ENCODE measurements at places on chromosomes 3 and 15.

DNA sequence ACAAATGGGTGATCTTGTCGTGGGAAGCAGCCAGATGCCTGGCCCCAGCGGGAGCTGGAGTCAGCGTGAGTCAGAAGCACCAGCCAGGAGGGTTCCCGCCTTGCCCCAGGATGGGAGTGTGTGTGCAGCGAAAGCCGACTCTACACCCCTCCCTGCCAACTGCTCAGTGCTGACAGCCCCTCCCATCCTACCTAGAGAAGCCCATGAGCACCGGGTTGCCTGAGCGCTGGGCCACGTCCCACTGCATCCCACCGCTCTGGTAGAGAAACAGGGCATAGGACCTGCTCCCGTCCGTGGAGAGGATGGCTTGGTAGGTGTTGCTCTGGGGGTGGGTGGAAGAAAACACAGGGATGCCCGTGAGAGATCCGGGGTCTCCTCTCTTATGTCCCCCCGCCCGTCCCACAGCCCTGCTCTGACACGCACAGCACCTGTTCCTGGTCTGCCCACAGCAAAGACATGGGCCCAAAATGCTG lies 42.9 kb downstream of the MUC4 start:
- DNase-seq, result no peak

DNA sequence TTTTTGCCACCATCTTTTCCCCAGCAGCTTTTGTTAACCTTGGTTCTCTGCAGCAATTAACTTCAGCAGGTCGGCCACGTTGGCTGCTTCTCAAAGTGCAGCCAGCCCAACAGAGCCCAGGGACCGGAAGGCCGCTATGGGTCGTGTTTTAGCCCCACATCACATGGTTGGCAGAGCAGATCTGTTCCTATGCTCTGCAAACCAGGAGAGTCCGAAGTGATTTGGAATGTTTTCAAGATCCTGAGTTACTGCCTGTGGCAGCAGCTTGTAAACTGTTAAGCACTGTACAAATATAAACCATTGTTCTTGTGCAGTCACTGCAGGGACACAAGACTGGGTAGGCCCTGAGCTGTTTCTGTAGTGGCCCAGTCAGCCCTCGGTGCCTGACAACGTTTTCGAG lies 69.6 kb upstream of the MYZAP start:
- no peak for DNase-seq

- DNase-seq, result no peak
Measured at GRCh38 chr3:69058180-69058946, 6.2 kb upstream of the TMF1 start.

- no peak for DNase-seq
Measured at GRCh38 chr3:89908711-89909213, 801.3 kb downstream of the EPHA3 start.

DNA sequence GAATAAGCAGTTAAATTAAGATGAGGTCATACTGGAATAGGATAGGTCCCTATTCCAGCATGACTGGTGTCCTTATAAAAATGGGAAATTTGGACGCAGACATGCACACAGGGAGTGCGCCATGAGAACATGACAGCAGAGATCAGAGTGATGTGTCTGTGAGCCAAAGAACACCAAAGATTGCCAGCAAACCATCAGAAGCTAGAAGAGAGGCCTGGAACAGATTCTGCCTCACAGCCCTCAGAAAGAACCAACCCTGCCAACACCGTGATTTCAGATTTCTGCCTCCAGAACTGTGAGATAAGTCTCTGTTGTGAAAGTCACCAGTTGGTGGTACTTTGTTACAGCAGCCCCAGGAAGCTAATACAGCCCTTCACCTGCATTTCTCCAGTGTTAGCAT lies 34.7 kb downstream of the EPHB1 start:
- DNase-seq, result no peak

- DNase-seq, result no peak
Measured at GRCh38 chr3:57967590-57967989, 40.6 kb upstream of the FLNB start.

DNA sequence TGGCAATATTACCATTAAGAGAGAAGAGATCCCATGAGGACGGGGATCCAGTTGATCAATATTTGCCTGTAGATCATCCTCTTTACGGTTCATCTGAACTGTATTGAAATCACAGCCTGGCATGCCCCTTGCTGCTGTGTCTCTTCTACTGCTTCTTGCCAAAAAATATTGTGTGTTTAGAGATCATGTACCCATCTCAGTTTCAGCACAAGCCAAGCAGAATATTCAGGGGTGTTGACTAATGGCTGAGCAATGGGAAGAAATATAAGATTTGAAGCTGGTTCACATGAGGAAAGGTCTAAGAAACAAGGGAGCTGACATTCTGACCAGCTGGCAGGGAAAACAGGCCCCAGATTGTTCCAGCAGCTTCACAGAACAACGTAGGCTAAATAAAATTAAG lies 21.3 kb downstream of the ATP13A5 start:
- DNase-seq, result no peak

DNA sequence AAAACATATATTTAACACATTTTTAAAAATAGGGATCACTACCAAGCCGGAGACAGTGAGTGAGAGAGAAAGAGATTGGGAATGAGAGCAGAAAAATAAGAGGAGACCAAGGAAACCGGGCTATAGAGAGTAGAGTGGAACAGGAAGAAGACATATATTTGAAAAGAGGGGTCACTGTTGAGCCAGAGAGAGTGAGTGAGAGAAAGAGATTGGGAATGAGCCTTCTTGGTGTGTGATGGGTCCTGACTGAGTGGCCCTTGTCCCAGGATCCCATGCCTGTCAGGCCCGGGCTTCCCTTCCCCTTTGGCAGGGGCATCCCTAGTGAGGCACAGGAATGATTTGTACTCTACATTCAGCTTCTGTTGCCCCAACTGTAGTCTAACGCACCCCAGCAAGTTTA lies 646.6 kb downstream of the NTRK3 start:
- no peak for DNase-seq

DNA sequence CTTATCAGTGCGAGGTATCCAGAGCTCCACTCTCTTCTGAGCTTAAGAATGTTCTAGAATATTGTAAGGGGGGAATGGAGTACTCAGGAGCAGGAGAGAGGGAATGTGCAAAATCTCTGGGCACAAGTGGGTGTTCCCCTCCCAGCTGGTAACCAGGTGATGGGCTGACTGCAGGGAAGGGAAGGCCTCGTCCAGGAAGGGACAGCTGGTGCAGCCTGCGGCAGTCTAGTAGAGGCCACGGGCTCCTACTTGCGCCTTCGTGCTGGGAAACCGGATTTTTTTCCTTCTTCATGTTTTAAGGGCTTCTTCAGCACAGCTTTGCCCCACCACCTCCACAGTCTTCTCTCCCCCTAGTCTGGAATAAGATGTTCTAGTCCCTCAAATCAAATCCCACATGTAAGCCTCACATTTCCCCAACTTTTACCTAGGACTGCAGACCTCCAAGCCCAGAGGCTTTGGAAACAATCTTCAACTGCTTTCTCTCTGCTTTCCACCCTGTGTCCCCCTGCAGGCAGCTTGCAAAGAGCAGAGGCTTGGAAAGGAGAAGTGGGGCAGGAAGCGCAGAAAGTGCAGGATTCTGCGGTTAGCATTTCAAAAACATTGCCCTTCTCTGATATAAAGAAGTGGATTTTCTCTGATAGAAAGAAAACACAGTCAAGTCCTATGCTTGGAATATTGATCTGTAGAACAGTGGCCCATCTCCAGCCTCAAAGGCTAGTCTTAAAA lies 11.9 kb upstream of the CGNL1 start:
- no peak for DNase-seq

GRCh38 chr3:41933154-41933676 lies 28.7 kb downstream of the ULK4 start:
- DNase-seq, result peak; percentile 62

- no peak for DNase-seq
Measured at GRCh38 chr15:58932710-58933280, 684 bp downstream of the SLTM start.

DNA sequence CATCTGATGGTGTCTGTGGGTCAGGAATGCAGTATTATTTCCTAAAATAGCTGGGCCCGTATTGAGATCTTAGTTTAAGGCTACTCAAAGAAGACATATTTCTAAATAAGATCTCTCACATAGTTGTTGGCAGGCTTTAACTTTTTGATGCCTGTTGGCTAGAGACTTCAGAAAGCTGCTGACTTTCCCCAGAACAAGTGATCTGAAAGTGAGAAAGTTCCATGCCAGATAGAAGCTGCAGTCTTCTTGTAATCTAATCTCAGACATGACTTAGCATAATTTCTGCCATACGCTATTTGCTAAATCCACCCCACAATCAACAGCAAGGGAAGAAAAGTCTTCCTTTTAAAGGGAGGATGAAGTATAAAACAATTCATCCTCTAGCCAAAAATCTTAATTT lies 867.1 kb downstream of the IGSF11 start:
- no peak for DNase-seq

- DNase-seq, result no peak
Measured at GRCh38 chr3:121648219-121648958, 12.3 kb downstream of the HCLS1 start.

DNA sequence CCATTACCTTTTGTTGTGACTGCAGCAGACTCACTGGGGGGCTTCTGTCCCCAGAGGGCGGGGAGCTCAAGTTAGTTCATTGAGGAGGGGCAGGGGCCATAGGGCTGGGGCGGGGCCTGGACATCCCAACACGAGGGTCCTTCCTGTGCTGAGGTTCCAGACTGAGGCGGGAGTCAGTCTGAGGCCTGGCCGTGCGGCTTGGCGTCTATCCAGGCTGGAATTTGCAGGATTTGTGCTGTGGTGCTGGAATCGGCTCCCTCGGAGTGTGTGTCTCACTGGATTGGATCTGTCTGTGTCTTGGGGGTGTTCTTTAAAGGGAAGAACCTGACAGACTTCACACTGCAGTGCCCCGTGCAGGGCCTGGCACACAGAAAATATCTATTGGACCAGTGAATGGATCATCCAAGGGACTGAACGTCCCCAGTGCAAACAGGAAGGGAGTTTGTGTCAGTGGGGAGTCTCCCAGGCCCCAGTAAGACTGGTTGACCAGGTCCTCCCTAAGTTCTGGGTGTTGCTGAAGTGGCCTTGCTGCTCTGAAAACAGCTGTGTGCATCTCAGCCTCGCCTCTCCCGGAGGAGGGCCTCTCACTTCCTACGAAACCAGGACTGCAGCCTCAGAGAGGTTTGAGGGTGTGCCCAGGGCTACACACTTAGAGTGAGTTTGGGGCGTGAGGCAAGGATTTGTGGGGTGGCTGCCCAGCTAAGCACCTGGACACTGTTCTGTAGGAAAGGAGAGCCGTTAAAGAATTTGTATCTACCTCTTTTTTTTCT lies 26.1 kb downstream of the GOLGA6L2 start:
- no peak for DNase-seq

DNA sequence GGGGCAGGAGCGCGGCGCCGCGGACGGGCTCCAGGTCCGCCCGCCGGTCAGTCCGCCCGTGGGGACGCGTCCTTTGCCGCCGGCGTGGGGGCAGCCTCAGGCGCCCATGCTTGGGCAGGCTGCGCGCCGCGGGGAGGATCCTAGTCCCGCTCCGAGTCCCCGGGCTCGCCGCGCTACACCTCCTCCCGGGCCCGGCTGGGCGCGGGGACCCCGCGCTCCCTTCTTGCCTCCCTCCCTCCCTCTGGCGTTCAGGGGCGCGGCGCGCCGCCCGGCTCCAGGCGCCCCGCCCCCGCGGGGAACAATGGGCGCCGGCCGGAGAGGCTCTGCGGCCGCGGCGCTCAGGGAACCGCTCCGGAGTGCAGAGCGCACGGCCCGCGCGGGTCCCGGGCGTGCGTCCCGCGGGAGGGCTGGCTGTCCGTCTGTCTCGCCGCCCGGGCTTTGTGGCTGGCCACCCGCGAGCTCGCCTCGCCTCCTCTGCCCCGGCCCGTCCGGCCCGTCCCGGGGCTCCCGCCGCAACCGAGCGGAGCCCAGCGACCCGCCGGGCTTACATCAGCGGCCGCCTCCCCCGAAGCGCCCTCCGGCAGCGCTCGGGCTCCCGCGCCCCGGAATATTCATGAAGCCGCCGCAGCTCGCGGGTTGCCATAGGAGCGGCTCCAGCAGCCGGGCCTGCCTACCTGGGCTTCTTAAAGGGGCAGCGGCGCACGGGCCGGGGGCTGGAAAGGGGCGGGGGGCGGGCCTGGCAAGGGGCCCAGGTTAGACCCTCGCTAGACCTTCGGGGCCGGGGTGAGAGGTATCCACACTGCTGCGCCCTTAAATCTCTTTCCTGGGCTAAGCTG lies at the start of gene HCN4:
TSS of gene HCN4 (minus strand) at position 658 of the 836 bp plus-strand sequence. CDS start 688 bp downstream, outside the sequence.
- no peak for DNase-seq

Measured in AG04450 (cell line).